Peyer's patch (tissue), 4 donors: ENCODE measurements at places on chromosomes 7 and 10. TPM values are rescaled to one million over a fixed set of nuclear protein-coding genes. Genes with fewer than 3 reads are reported as not detected.

GRCh38 chr7:85070967-85071628, 115.8 kb downstream of the SEMA3D start:
- DNase-seq, result no peak

Gene EN2
- total RNA-seq, result not detected

- DNase-seq, result no peak
These were observed 125.7 kb downstream of the FOXP2 start for GRCh38 chr7:114540291-114540690.

Gene IL6
- total RNA-seq, result 0.94 TPM

Gene OPN1SW
- total RNA-seq, result not detected

Gene CLCN1
- 1.1 TPM for total RNA-seq

GRCh38 chr10:89652806-89653370, 7.8 kb upstream of the PANK1 start:
- DNase-seq, result no peak

- no peak for DNase-seq
These were observed 462.2 kb downstream of the AUTS2 start for GRCh38 chr7:70060298-70061068.

Gene ERVW-1
- not detected for total RNA-seq

Gene PALD1
- total RNA-seq, result 3.5 TPM

GRCh38 chr7:142711746-142712616, 37.3 kb upstream of the PRSS1 start:
- peak; percentile 46 for DNase-seq

Gene CUBN
- 52.3 TPM for total RNA-seq

GRCh38 chr7:101542527-101543241, 86.4 kb downstream of the MYL10 start:
- DNase-seq, result peak; percentile 84

Gene RBM20
- total RNA-seq, result 0.80 TPM

DNA sequence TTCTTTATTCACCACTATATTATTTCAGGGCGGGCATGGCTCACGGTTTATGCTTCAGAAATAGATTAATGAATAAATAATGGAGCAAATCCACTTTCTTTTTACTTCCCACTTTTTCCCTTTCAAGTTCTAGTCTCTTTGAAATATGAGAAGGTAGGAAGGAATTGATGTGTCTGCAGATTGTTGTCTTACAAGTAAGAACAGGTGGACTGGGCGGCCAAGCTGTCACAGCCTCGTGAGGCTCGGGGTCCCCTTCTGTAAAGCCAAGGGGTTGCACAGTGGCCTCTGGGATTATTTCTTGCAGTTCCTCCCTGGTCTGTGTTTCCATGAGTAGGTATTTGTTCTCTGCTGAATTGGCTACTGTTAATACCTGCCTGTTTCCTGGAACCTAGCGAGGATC, 11.2 kb downstream of the VWA2 start:
- no peak for DNase-seq

- no peak for DNase-seq
These were observed 152.5 kb downstream of the SEMA3A start for GRCh38 chr7:84042110-84042539.

DNA sequence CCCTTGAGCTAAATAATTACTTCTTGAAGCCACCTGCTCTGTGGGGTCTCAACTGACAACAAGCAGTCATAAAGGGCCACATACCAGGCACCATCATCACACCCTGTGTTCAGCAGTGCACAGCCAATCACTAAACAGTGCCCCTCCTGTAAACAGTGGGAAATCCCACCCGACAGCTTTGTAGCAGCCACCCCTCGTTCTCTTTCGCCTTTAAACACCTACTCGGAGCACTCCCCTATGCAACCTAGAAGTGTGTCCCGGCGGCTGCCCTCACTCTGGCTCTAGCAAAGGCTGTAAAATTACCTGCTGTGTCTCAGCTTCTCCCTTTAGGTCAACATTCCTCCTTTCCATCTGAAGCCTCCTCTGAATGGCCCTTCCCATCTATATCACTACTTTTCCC, 111.9 kb downstream of the TCERG1L start:
- peak; percentile 9 for DNase-seq

DNA sequence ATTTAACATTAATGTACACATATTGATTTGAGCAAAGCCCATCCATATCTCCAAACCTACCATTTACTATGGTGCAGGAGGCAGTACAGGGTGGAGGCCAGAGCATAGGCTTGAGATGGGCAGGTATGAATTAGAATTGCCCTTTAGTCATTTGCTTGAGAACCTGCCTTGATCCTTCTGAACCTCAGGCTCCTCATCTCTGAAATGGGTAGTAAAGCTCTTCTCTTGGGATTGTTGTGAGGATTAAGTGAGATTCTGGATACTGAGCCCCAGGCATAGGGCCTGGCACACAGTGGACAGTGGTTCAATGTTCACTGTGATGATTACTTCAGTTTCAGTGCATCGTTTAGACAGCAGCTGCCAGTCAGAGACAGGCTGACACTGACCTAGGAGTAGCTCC, 5.0 kb upstream of the ATXN7L1 start:
- no peak for DNase-seq

- DNase-seq, result no peak
These were observed 65.0 kb upstream of the FGFR2 start for GRCh38 chr10:121662945-121663917.
